CD4-positive, alpha-beta T cell treated with Interleukin-17A for 1 hour (primary cell): ENCODE measurements at places on chromosomes 2 and 18.

DNA sequence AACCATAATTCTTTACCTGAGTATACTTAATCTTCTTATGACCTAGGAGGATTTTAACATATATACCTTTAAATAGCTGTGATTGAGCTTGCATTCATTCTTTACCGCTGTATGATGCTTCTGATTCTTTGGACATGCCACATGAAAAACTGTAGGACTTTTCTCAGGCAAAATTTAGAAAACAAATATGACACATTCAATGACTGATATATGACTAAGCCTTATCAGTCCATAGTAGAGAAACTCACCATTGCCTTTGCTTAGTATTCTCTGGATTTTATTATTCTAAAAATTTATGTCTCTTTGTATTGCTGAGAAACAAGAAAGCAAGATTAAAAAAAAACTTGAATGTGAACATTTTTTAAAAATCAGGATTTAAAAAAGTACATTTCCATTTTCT is 3.7 kb downstream of the FAM171B start:
- no peak for DNase-seq

- peak; percentile 80 for DNase-seq
Observed at GRCh38 chr2:25314514-25315315, 27.0 kb downstream of the DNMT3A start.

- no peak for DNase-seq
Observed at GRCh38 chr2:236120141-236120601, 48.0 kb downstream of the GBX2 start.

DNA sequence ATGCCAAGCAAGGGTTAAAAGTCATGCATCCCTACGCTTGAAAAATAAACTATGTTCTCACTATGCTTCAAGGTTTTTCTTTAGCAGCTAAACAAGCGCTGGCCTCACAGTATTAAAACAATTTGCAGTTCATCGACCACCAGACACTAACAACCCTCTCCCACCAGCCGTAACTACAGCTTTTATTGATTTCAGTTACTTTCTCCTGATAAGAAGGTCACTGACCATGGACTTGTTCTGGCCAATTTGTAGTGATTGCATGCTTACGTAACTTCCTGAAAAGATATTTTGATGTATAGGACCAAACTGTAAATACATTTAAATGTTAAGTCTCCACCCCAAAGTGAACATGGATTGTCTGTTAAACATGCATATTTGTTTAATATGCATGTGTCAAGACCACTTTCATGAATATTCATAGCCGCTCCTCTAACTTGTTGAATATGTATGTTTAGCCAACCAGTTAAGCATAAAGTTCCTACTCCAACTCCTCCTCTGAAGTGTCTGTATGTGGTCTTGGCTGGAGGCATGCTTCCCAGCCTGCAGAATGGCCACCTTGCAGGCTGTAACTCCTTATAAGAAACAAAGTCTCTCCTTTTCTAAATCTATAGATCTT is 1.7 kb upstream of the THOC1 start:
- no peak for DNase-seq

DNA sequence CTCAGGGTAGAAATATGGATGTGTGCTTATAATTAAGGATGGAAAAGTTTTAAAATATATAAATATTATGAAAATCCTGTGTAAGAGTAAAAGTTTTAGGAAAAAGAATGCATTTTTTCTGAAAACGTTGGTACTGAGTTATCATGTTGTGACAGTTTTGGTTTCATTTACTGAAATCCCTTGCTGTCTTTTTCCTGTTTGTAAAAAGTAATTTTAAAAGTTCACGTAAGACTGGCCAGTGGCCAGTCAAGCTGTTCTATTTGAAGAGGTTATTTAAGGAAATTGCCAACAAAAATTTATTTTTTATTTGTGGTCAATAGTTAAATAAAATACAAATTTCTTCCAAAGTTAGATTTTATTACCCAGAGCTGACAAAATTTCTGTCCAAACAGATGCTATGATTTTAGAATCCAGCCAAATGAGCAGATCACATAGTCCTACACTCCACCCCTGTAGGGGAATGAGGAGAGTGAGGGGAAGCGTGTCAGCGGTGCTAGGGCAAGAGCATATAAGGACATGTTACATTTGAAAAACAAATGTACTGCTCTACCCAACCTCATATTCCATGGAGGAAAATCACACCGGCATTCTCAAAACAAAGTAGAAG is 297.8 kb upstream of the TFPI start:
- no peak for DNase-seq

- DNase-seq, result no peak
Observed at GRCh38 chr2:109395494-109396201, 218.1 kb downstream of the SEPTIN10 start.

DNA sequence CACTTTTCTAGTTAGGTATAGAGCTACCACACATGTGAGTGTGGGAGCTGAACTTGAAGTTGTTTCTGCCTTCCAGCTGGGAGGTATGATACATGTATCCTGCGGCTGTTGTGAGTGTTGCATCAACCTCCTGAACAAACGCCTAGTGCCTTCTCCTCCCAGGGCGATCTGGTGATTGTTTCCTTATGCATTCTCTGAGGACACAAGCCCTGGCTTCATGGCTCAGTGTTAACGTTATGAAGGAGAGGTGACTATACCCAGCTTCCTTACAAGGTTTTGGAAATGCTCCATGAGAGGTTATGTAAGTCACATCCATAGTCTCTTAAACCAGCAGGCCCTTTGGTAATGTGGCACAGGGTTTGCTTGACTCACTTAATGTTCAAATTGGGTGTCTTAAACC is 64.9 kb downstream of the SPRED2 start:
- DNase-seq, result no peak

DNA sequence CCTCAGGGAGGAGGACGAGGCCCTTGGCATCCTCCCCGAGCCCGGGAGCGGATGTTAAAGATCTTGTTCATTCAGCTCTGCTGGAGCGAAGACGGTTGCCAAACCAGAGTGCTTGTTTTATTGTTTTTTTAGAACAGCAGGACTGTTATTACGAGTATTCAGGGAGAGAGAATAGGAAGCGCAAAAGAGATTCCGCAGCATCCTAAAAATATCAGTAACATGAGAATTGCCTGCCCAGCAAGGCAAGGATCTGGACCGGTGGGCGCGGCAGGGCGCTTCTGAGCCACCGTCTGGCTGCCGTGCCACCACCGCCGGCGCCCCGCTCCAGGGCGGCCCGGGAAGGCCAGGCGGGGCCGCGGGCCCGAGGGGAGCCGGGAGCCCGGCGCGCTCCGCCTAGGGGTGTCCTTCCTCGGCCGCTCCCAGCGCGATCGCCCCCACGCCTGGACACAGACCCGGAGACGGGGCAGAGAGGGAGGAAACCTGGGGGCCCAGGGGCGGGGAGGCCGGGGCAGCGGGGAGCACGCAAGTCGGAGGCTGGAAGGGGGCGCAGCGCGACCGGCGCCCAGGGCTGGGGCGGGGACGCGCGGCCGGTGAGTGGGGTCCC is 843 bp downstream of the CYS1 start:
- peak; percentile 13 for DNase-seq

- no peak for DNase-seq
Observed at GRCh38 chr2:149715005-149715592, 127.5 kb upstream of the MMADHC start.

- DNase-seq, result no peak
Observed at GRCh38 chr2:239736358-239737143, 288.6 kb downstream of the NDUFA10 start.

DNA sequence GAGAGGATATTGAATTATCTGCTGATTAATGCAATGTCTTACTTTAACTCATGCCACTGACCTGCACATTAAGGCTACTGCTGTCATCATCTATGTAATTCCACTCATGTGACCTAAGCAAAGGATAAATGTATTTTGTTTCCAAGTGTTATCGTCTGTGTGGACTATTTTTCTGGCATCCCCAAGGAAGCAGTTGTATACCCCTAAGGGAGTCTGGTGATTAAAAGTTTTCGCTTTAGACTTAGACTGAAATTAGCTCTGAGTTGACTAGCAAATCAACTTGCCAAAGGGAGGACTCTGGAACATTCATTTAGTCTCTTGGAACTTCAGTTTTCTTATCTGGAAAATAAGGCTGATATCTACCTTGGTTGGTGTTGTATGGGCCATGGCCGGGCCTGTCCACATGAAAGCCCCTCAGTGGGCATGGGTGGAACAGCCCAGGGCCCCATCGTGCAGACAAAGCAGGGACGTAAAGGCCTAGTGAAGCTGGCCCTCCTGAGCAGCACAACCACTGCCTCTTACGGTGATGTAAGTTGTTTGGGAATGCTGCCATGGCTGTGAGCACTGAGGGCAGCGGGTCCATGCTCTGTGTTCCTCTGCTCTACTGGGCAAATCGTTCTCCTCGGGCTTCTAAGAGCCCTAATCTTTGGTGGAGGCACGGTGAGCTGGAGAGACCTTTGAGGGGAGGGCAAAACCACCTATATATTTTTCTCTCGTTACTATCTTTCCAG is 144.4 kb upstream of the RNF152 start:
- DNase-seq, result no peak

DNA sequence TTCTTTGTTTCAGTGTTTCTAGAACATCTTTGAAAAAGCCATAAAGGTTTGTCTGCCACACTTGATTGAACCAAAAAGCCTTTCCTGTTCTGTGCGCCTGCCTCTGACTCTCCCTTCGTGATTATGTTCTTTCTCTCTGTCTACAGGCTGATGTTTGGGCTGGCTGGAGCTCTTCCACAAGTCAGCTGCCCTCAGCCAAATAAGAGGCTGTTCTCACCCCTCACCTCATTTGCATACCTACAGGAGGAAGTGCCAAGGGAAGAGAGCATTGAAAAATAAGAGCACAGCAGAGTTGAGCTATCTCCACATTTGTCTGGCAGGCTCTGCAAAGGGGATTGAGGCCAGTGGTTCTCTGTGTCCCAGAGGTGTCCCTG is 15.8 kb downstream of the INPP5D start:
- DNase-seq, result peak; percentile 63

GRCh38 chr18:77044866-77045664 is 87.5 kb downstream of the MBP start:
- DNase-seq, result no peak

- DNase-seq, result no peak
Observed at GRCh38 chr18:74114116-74114515, 33.5 kb downstream of the FBXO15 start.

- peak; percentile 72 for DNase-seq
Observed at GRCh38 chr18:9095297-9096006, 7.0 kb upstream of the NDUFV2 start.

DNA sequence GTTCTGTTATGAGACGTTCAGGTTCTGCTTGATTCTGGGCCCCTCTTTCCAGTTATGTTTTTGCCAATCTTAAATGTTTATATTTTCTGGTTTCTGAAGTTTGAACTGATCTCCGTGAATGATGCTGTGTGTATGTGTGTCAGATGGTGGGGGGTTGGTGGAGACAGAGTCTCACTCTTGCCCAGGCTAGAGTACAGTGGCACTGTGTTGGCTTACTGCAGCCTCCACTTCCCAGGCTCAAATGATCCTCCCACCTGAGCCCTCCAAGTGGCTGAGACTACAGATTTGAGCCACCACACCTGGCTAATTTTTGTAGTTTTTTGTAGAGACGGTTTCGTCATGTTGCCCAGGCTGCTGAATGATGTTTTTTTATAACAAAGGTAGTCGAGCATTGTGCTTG is 45.9 kb downstream of the PSMD14 start:
- DNase-seq, result no peak

DNA sequence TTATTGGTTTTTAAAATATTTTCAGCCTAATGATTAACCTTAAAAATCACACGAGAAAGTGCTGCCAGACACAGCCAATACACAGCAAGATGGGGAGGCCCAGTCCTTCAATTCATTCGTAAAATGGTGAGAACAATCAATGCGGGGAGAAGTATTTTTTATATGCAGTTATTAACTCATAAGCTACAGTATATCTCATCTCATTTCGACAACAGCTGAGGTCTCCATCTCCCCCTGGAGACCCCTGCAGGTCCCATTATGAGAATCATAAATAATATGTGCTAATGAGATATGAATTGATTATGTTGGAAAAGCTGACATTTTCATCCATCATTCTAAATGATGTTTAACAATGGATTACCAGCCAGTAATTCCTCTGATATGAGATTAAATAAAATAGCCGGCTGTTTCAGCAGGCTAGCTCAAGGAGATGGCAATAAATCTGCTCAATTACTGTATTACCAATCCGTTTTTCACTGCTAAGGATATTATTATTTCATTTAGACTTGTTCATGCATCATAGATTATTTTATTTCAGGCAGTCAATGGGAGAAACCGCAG is 535.8 kb downstream of the GALR1 start:
- no peak for DNase-seq
